Thymus (tissue), 14 donors: ENCODE measurements at places on chromosomes 2 and 18. TPM values are rescaled to one million over a fixed set of nuclear protein-coding genes. Genes with fewer than 3 reads are reported as not detected.

The ING5 gene
- polyA plus RNA-seq, result 47.3 TPM

The PARD6G gene
- polyA plus RNA-seq, result 13.6 TPM

The CMPK2 gene
- polyA plus RNA-seq, result 9.3 TPM

GRCh38 chr2:143451642-143452281, 322.5 kb downstream of the ARHGAP15 start:
- no peak overlapping the region for H3K27ac ChIP-seq
- H3K27me3 ChIP-seq, result no peaks in the 10 kb centered on the region
- H3K4me3 ChIP-seq, result no peak overlapping the region
- no peak for DNase-seq
- no peaks in the 10 kb centered on the region for H3K4me1 ChIP-seq

DNA sequence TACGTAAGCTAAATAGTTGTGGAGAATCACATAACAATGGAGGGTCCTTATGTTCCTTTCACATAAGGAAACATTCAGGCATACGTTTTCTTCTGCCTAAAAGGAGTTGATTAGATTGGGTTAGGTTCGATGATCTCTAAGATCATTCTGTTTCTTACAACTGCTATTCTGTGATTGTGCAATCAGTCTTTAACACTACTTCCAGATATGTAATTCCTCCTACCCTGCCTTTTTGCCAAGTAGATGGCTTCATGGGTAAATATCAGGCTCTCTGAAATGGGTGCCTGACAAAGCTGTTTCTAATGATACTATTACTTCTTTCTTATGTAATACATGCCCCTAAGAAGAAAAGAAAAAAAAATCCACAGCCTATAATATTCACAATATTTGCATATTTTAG, 321.5 kb downstream of the XIRP2 start:
- no peak overlapping the region for H3K4me3 ChIP-seq
- H3K27ac ChIP-seq, result no peak overlapping the region
- no peaks in the 10 kb centered on the region for H3K27me3 ChIP-seq
- no peak for DNase-seq
- H3K36me3 ChIP-seq, result no peaks in the 10 kb centered on the region

The ANKRD62 gene
- polyA plus RNA-seq, result not detected

GRCh38 chr2:187994464-187995331, 297.0 kb upstream of the GULP1 start:
- DNase-seq, result no peak
- no peaks in the 10 kb centered on the region for H3K27me3 ChIP-seq
- no peak overlapping the region for H3K4me3 ChIP-seq
- no peaks in the 10 kb centered on the region for H3K4me1 ChIP-seq

- H3K4me3 ChIP-seq, result peak overlapping the region; percentile 42
- no peaks in the 10 kb centered on the region for H3K36me3 ChIP-seq
- H3K27ac ChIP-seq, result peak overlapping the region; percentile 45
- H3K27me3 ChIP-seq, result no peaks in the 10 kb centered on the region
- H3K4me1 ChIP-seq, result peaks cover 14% of the 10 kb centered on the region
- peak; percentile 62 for DNase-seq
These were observed 84.0 kb upstream of the PELI1 start for GRCh38 chr2:64228126-64228678.

The KCNE4 gene
- polyA plus RNA-seq, result 2.1 TPM

- no peak overlapping the region for H3K27ac ChIP-seq
- no peak for DNase-seq
- H3K27me3 ChIP-seq, result no peaks in the 10 kb centered on the region
- H3K4me1 ChIP-seq, result no peaks in the 10 kb centered on the region
These were observed 51.2 kb downstream of the SFXN5 start for GRCh38 chr2:73020306-73020656.

- DNase-seq, result no peak
- H3K4me1 ChIP-seq, result no peaks in the 10 kb centered on the region
- no peaks in the 10 kb centered on the region for H3K36me3 ChIP-seq
- no peak overlapping the region for H3K4me3 ChIP-seq
- no peak overlapping the region for H3K27ac ChIP-seq
These were observed 273.7 kb upstream of the KYNU start for GRCh38 chr2:142603759-142604158.

The LCT gene
- 0.09 TPM for polyA plus RNA-seq

- H3K27ac ChIP-seq, result no peak overlapping the region
- no peaks in the 10 kb centered on the region for H3K36me3 ChIP-seq
- no peak overlapping the region for H3K4me3 ChIP-seq
- no peak for DNase-seq
- H3K27me3 ChIP-seq, result peaks cover 41% of the 10 kb centered on the region
These were observed 7.8 kb upstream of the SEMA4C start for GRCh38 chr2:96877631-96878092.

The KANSL3 gene
- 27.2 TPM for polyA plus RNA-seq

The CYTIP gene
- polyA plus RNA-seq, result 86.5 TPM

The REG1B gene
- 0.68 TPM for polyA plus RNA-seq

- no peaks in the 10 kb centered on the region for H3K27me3 ChIP-seq
- no peak for DNase-seq
- no peaks in the 10 kb centered on the region for H3K36me3 ChIP-seq
- H3K27ac ChIP-seq, result no peak overlapping the region
These were observed 537.5 kb upstream of the FSIP2 start for GRCh38 chr2:185201063-185201462.

GRCh38 chr2:113739849-113740248, 16.6 kb downstream of the SLC35F5 start:
- H3K4me1 ChIP-seq, result no peaks in the 10 kb centered on the region
- DNase-seq, result no peak
- no peaks in the 10 kb centered on the region for H3K27me3 ChIP-seq
- peaks cover 8% of the 10 kb centered on the region for H3K36me3 ChIP-seq
- no peak overlapping the region for H3K4me3 ChIP-seq

DNA sequence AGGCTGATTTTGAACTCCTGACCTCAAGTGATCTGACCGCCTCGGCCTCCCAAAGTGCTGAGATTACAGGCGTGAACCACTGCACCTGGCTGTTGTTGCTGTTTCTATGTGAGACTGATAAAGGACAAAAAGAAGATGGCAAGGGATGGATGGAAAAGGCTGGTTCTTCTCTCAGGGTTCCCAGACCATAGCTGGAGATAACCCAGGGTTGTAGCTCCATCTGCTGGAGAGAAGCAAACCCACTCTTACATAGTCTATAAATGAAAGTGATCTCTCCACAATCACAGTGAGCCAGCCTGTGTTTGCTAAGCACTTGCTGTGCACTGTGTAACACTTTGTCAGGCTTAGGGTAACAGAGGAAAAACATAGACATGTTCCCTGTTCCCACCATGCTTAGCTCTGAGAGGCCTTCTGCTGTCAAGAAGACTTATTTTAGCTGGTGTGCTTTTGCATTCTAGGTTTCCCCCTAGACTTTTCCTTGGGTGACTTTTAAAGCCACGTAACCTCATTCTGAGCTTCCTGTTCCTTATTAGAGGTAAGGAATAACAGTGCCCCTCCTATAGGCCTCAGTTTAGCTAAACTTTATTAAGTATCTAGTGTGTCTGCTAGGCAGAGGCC, 49.7 kb downstream of the LIMS1 start:
- H3K4me1 ChIP-seq, result no peaks in the 10 kb centered on the region
- no peak overlapping the region for H3K4me3 ChIP-seq
- no peaks in the 10 kb centered on the region for H3K27me3 ChIP-seq
- DNase-seq, result peak; percentile 67
- H3K36me3 ChIP-seq, result no peaks in the 10 kb centered on the region
- no peak overlapping the region for H3K27ac ChIP-seq

GRCh38 chr2:136052369-136053362, 65.3 kb downstream of the CXCR4 start:
- H3K27ac ChIP-seq, result no peak overlapping the region
- peaks cover 12% of the 10 kb centered on the region for H3K4me1 ChIP-seq
- H3K4me3 ChIP-seq, result no peak overlapping the region
- no peaks in the 10 kb centered on the region for H3K36me3 ChIP-seq
- no peaks in the 10 kb centered on the region for H3K27me3 ChIP-seq
- no peak for DNase-seq

GRCh38 chr2:26172871-26173775, at the start of gene GAREM2:
TSS of gene GAREM2 (plus strand) at chr2:26173088. CDS start at chr2:26173221, 133 bp downstream.
- no peaks in the 10 kb centered on the region for H3K36me3 ChIP-seq
- no peak for DNase-seq
- H3K27me3 ChIP-seq, result peaks cover 90% of the 10 kb centered on the region
- H3K4me3 ChIP-seq, result peak within 1 kb of the TSS; percentile 50
- peaks cover 4% of the 10 kb centered on the region for H3K4me1 ChIP-seq

- DNase-seq, result no peak
- no peaks in the 10 kb centered on the region for H3K36me3 ChIP-seq
- no peaks in the 10 kb centered on the region for H3K4me1 ChIP-seq
- no peak overlapping the region for H3K27ac ChIP-seq
- H3K27me3 ChIP-seq, result no peaks in the 10 kb centered on the region
These were observed 147.1 kb downstream of the PHLPP1 start for GRCh38 chr18:62862466-62862865.

DNA sequence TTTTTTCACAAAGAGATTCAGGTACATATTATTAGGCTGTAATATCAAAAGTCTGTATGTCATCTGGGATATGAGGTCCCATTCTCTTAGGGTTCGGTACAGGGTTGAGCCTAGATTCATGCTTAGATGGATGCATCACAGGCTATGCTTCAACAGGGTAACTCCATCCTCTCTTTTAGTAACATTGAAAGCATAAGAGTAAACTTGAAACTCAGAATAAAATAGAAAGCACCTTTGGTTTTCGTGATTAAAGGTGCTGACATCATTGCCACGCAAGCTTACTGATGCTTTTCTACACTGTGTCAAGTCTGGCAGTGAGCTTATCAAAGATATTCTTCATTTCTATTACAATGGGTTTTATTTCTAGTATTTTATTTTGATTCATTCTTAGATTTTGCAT, 419.1 kb upstream of the DSEL start:
- H3K4me1 ChIP-seq, result no peaks in the 10 kb centered on the region
- no peak overlapping the region for H3K4me3 ChIP-seq
- no peaks in the 10 kb centered on the region for H3K36me3 ChIP-seq
- H3K27me3 ChIP-seq, result no peaks in the 10 kb centered on the region
- DNase-seq, result no peak
- H3K27ac ChIP-seq, result no peak overlapping the region

DNA sequence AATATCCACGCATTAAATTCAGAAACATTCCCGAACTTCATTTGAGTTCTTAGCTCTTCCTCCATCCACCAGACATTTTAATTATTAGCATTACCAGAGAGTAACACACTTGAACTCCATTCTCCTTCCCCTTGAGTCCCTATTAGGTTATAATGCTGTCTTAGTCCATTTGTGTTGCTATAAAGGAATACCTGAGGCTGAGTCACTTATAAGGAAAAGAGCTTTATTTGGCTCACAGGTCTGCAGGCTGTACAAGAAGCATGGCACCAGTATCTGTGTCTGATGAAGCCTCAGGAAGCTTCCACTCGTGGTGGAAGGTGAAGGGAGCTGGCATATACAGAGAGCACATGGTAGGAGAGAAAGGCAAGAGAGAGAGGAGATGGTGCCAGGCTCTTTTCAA, 25.4 kb downstream of the TBC1D8 start:
- H3K27me3 ChIP-seq, result no peaks in the 10 kb centered on the region
- H3K4me1 ChIP-seq, result no peaks in the 10 kb centered on the region
- no peak overlapping the region for H3K4me3 ChIP-seq
- DNase-seq, result no peak
- no peaks in the 10 kb centered on the region for H3K36me3 ChIP-seq

The AQP4 gene
- 0.27 TPM for polyA plus RNA-seq

The PGAP1 gene
- polyA plus RNA-seq, result 3.1 TPM

DNA sequence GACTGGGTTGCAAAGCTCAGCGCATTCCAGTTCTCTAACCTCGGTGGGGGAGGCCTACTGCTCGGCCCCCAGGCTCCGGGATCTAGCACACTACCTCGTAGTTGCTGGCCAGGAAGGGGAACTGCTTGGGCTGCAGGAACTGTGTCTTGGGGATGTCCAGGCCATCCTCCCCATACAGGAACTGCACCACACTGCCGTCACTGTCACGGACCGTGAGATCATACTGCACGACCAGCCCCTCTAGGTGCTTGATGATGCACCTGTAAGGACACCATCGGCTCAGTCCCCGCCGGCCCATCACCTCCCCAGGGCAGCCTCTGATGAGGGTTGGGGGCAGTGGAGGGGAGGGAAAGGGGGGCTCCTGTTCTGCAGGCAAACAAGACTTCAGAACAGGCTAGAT, 61.6 kb downstream of the POLR1A start:
- H3K36me3 ChIP-seq, result peaks cover 91% of the 10 kb centered on the region
- H3K27ac ChIP-seq, result no peak overlapping the region
- H3K4me1 ChIP-seq, result peaks cover 33% of the 10 kb centered on the region
- no peak overlapping the region for H3K4me3 ChIP-seq
- no peak for DNase-seq

- no peak overlapping the region for H3K4me3 ChIP-seq
- no peak overlapping the region for H3K27ac ChIP-seq
- H3K36me3 ChIP-seq, result no peaks in the 10 kb centered on the region
- no peaks in the 10 kb centered on the region for H3K4me1 ChIP-seq
- no peak for DNase-seq
These were observed 22.2 kb downstream of the LYG1 start for GRCh38 chr2:99278793-99279291.

The ABCG5 gene
- polyA plus RNA-seq, result 0.09 TPM

The LTBP1 gene
- 13.3 TPM for polyA plus RNA-seq

The HOXD12 gene
- polyA plus RNA-seq, result not detected

DNA sequence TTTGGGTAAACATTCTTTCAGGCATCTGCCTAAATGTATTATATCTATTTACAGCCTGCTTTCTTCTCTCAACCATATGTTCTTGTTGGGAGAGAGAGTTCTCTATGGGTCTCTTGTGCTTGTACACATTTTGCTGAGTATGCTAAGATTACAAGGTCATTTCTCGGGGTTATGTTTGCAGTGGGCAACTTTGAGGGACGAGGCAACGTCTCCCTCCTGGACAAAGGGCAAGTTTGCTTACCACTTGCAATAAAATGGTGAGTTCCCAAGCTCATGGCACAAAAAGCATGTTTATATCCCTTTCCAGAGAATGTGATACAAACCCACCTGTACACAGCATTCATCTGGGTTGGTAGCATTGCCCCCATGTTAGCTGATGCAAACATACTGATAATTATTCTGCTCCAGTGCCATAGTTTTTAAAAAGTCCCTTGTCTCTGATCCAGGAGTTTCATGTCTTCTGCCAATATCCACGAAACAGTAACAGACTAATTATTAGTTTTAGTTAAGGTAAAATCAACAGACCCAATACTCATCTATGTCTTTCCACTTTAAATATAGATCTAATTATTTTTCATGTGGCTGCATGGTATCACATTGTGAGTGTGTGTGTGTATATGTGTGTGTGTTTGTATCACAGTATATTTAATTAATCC, 84.2 kb upstream of the MAPK4 start:
- no peak for DNase-seq
- H3K36me3 ChIP-seq, result no peaks in the 10 kb centered on the region
- H3K27me3 ChIP-seq, result no peaks in the 10 kb centered on the region
- no peak overlapping the region for H3K4me3 ChIP-seq

- DNase-seq, result no peak
- no peaks in the 10 kb centered on the region for H3K4me1 ChIP-seq
- no peak overlapping the region for H3K4me3 ChIP-seq
- no peaks in the 10 kb centered on the region for H3K36me3 ChIP-seq
- H3K27me3 ChIP-seq, result no peaks in the 10 kb centered on the region
These were observed 409.1 kb downstream of the CPS1 start for GRCh38 chr2:210965472-210965871.

The FNDC4 gene
- 4.3 TPM for polyA plus RNA-seq

The ADCYAP1 gene
- polyA plus RNA-seq, result 0.68 TPM
